ENCODE measurements at places on chromosomes 3 and 15.

DNA sequence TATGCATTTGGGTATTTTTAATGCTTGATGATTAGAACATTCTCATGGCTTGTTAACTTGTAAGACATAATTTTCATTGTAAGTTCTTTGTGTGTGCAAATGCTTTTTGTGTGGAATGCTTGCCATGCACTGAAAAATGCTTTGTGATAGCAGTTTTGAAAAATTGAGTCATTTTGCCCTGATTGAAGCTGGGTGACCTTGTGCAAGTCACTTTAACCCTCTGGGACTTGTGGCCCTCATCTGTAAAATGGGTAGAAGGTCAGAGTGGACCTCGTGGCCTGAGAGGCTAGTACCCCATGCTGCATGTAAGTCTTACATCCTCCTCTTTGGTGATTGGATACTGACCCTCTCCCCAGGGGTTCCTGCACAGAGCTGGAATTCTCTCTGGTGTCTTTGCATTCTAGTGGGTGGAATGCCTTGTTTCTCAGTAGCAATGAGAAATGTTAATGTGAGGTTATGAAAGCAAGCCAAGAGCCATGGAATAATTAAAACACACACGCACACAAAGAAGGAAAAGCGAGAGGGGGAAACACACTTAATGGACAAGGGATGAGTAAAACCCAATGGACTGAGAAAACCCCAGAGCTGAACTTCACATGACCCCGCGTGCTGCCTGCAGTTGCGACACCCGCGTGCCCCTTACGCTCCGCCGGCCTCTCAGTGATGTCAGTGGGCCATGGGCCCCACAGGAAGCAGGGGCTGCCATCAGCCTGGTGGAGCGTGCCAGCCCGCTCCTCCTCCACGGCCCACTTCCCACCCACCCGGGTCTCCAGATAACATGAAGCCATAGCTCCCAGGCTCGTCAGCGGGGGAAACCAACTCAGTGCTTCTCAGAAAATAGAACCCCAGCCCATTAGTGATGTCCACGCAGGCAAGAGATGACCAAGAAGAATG, 44.0 kb downstream of the SMAD3 start:
- no peak for DNase-seq

DNA sequence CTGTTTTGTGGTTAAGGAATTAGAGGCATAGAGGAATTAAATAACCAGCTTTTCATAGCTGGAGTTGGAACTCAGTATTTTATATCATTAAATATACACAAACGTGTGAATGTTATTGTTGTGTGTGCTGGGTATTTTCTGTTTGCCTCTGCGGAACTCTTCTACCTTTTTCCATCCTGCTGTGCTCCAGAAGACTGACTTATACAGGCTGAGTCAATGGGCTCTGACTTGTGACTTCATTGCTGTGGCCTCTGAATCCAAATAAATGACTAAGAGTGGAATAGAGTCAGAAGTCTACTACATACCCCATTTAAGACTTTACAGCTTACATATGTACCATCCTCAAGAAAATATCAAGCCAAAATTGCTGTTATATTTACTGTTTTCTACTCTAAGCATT, 17.6 kb downstream of the ARIH1 start:
- no peak for DNase-seq

DNA sequence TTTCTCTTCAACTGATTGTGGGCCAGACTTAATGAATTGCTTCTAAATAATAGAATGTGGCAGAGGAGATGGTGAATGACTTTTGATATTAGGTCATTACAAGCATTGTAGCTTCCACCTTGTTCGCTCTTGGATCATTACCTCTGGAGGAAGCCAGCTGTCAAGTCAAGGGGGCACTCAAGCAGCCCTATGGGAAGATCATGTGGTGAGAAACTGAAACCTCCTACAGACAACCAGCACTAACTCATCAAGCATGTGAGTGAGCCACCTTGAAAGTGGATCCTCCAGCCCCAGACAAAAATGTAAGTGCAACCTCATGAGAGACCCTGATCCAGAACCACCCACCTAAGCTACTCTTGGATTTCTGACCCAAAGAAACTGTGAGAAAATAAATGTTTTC, 109.8 kb upstream of the TBC1D5 start:
- no peak for DNase-seq

- no peak for DNase-seq
These were observed 125.3 kb downstream of the EBLN2 start for GRCh38 chr3:73186741-73187140.

DNA sequence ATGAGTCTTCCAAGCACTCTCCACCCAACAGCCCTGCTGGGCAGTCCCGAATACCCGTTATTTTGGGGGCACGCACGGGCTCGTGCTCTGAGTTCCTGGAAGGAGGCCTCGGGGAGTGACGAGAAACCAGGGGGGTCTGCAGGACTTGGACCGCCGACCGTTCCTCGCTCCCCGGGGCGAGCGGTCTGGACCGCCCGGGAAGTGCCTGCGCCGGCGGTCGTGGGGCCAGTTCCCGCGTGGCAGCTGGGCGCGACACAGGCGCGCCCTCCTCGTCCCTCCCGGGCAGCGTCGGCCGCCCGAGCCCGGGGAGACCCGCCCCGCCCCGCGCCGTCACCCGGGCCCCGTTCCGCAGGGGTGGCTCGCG, 387 bp downstream of the GNB4 start:
- DNase-seq: no peak

GRCh38 chr3:44108481-44108880, 133.2 kb upstream of the TOPAZ1 start:
- no peak for DNase-seq

Measured in stimulated activated CD4-positive, alpha-beta T cell treated with anti-CD3 and anti-CD28 coated beads, Interleukin-4, amount 100 ng/mL, for 48 hours (primary cell).